H4 (cell line): ENCODE measurements at places on chromosomes 4 and X.

- DNase-seq: no peak
Measured at GRCh38 chr4:8739820-8740665, 131.6 kb downstream of the HMX1 start.

DNA sequence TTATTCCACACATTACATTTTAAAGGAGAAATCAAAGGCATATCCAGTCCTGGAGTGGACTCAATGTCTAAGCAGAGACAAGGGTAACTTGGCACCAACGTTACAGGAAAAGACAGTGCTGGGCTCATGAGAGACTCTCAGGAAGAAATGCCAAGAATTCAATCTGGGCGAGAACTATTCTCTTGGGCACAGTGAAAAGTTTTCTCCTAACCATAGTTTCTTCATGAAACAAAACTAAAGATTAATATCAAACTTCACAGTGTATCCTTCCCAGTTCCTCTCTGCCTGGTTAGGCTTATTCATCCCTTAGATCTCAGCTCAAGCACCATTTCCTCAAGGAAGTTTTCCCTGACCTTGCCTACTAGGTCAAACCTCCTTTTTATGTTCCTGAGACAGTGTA lies 109.4 kb upstream of the TLL1 start:
- DNase-seq: no peak

- peak; percentile 14 for DNase-seq
Measured at GRCh38 chr4:150005537-150005936, 72.7 kb upstream of the DCLK2 start.

GRCh38 chrX:22650691-22651090 lies 349.1 kb upstream of the DDX53 start:
- DNase-seq: no peak

DNA sequence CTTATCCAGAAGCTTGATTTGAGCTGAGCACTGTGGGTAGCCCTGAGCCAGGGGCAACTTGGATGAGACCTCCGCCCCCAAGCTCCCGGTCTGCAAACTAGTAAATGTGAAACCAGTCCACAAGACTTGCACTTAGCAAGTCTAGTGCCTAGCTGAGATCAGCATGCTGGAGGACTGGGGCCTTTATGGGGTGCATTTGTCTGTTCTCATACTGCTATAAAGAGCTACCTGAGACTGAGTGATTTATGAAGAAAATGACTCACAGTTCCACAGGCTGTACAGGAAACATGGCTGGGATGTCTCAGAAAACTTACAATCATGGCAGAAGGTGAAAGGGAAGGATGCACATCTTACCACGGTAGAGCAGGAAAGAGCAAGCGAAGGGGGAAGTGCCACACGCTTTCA lies 42.1 kb upstream of the HOPX start:
- DNase-seq: no peak

- peak; percentile 5 for DNase-seq
Measured at GRCh38 chrX:17803449-17803848, 57.6 kb downstream of the RAI2 start.

DNA sequence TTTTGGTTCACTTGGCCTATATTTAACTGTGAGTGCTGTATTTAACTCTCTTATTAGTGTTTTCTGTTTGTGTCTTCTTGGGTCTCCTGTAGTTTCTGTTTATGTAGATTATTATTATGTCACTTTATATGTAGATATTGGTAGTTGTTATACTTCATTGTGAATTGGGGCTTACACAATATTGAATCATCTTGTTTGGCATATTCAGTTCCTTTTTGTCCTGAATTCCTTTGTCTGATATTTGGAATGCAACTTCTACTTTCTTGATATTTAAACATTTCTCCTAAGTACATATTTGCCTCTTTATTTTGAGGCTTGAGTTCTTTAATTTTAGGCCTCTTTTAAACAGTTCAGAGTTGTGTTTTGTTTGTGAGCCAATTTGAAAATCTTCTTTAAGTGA lies 544.8 kb upstream of the ADGRL3 start:
- no peak for DNase-seq

DNA sequence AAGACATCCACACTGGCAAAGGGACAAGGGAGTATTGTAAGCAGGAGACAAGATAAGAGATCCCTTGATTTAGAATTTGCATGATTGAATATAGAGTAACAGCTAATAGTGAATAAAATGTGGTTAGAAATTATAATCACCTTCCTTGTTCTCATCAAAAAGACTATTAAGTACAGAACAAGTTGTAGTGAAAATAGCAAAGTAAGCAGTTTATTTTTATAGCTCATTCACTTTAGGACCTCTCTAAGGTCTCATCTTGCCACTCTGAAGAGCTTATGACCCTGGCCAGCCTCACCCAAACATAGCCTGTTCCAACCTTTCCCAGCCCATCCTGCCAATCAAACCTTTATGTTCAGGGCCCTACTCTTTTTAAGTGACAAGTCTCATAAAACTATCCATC lies 30.6 kb downstream of the MID2 start:
- DNase-seq: no peak

GRCh38 chr4:170988446-170988845 lies 824.8 kb upstream of the GALNTL6 start:
- no peak for DNase-seq

GRCh38 chr4:102339018-102339417 lies 6.3 kb downstream of the SLC39A8 start:
- DNase-seq: no peak

DNA sequence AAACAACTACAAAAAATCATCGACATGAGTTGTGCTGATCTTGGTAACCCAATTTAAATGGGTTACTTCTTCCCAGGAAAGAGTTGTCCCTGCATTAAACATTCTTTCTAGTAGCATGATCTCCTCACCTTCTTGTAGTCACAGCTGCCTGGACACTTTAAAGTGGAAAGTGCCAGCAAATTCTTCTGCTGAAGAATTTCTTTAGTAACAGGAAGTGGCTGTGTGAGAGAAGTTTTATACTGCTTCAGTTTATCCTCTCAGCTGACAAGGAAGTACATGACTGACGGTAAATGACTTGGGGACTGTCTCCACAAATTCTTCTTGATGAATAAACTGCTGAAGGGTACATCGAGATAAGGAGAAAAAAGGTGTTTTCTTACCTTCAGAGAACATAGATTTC lies 18.2 kb upstream of the TNIP3 start:
- DNase-seq: peak; percentile 51

- DNase-seq: no peak
Measured at GRCh38 chrX:152520653-152521052, 69.5 kb upstream of the GABRA3 start.

DNA sequence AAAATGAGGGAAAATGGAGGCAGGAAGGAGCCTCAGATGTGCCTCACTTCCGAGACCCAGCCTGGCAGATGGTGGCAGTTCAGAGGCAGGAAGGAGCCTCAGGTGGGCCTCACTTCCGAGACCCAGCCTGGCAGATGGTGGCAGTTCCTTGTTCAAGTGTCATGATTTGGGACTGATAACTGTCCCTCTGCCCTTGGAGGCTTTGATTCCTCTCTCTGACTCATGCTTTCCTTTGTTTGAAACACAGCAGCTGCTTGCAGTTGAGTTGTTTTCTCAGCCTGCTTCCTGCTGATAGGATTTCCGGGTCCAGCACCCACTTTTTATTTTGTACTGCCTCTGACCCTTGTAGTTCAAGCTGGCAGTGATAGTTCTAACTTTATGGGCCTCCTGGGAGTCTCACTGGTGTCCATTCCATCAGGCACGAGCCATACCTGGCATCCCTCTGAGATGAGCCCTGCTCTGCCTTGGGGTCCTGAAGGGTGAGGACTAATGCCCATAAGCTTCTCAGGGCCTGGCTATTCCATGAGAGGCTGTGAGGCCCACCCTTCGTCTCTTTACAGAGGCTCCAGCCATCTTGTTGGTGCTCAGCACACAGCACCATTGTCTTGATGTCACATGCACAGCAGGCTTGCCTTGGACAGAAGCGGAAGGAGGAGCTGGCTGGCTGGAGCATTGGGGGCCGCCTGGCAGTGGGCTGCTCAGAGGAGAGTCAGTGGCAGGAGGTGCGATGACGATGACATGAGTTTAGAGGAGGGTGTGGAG lies 13.0 kb downstream of the RGS12 start:
- DNase-seq: peak; percentile 44
